ENCODE measurements at places on chromosomes 6 and 20.

- DNase-seq, result no peak
Measured at GRCh38 chr6:36753671-36754405, 56.2 kb downstream of the RAB44 start.

- DNase-seq, result no peak
Measured at GRCh38 chr6:111030008-111031007, 48.5 kb downstream of the RPF2 start.

DNA sequence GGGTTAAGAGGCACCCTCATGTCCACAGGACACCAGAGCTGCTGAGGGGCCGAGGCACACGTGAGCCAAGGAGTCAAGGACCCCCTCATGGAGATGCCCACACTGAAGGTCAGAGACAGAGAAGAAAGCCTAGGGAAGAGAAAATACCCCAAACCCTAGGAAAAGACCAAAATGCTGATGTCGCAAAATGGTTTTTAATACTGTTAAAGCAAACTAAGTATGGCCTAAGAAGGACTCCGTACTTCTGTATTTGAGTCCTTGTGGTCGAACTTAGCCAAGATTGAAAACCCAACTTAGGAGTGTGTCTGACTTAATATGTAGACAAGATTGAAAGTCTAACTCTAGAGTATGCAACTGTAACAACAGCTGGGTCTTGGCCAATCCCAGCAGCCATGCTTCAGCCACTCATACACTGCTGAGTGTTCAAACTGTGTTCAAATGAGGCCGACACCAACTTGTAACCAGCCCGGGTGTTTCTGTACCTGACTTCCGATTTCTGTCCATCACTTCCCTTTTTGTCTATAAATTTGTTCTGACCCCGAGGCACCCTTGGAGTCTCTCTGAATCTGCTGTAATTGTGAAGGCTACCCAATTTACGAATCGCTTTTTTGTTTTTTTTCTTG lies 92.6 kb upstream of the AGPAT4 start:
- no peak for DNase-seq

- no peak for DNase-seq
Measured at GRCh38 chr6:52077180-52077884, 10.1 kb downstream of the PKHD1 start.

GRCh38 chr6:4615231-4615630 lies 161.0 kb upstream of the CDYL start:
- no peak for DNase-seq

GRCh38 chr6:841569-841968 lies 148.6 kb upstream of the EXOC2 start:
- no peak for DNase-seq

DNA sequence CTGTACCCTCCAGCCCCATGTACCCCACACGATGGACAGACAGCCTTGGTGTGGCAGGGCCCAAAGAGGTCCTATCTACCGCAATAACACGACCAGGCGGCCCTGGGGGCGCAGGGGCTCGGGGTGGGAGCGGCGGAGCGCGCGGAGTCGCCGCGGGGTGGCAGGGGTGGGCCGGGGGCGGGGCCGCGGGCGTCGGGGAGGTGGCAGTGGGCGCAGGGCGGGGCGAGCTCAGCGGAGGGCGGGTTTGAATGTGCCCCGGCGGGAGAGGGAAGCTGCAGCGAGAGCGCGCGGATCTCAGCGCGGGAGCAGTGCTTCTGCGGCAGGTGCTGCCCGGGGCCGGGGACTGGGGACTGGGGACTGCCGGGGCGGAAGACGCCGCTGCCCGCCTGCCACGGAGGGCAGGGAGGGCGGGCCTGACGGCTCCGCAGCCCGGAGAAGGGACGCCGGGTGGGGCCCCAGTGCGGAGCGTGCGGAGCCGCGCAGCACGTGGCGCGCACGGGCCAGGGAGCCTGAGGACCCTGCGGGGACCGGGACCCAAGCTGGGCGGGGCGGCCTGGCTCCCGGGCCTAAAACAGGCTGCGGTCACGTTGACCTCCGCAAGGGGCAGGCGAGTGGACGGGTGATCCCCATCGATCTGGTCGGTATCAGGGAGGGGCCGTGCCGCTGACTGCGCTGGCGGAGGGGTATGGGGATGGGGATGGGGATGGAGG lies at the start of gene SLC29A1:
Gene SLC29A1, plus strand, starts transcription at position 277 of the 710 bp plus-strand sequence. CDS start 3,719 bp downstream, outside the sequence.
- no peak for DNase-seq
